ENCODE measurements at places on chromosomes 1 and 21.

- no peak for DNase-seq
Observed at GRCh38 chr1:220764757-220765156, 16.6 kb downstream of the MTARC2 start.

- DNase-seq = no peak
Observed at GRCh38 chr1:241229711-241230110, 127.3 kb downstream of the RGS7 start.

DNA sequence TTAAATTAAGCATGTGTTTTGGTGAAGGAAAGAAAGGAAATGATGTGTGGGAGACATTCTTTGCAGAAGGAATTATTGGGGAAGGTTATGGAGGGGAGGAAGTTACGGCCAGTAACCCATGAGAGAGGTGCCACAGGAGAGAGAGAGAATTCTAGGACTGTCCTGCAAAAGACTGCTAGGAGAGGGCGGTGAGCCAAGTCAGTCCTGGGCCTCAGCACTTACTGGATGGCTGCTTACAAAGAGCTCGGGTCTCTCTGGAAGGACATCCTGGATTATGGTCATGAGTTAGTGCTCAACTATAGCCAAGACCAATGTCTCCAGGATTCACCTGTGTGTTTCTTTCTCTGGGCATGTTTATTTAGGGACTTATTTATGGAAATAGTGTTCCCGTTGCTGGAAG, 74.4 kb upstream of the HSD17B7 start:
- no peak for DNase-seq

DNA sequence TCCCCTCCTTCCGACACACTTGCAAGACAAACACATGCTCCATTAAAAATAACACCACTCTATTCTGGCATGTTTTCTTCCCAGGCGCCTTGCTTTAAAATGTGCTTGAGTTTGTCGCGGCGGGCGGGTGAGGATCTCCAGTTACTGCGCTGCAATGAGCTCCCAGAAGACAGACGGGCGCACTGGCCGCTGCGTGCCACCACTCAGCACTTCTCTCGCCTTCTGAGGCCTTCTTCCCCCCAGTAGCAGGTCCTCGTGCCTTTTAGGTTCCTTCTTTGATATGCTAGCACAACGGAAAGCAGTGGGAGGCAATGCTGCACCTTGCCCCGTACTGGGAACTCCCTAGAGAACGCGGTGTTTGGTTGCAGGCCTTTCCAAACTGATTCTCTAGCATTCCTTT, 279.5 kb upstream of the NR5A2 start:
- no peak for DNase-seq

DNA sequence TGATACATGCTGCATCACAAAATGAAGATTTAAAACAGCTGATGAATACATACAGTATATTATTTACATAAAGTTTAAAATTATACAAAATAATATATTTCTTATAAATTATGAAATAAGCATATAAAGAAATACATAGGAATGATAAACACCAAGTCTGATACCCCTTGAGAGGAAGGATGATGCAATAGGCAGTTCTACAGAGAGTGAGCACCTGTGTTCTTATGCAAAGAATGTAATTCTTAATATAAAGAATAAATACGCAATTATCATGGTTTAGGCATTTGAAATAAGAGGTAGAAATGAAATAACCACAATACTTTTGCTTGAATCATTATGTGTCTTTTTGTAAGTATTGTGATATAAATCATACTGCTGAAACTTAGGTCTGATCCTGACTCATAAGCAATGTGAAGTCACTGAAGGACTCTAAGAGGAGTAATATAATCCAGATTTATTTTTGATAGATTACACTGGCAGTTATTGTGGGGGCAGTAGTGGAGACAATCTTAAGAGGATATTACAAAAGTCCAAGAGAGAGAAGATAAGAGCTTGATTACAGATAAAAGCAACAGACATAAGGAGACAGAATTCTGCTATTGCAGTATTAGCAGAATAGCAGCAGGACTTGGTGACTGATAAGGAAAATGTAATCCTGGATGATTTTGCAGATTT, 39.0 kb downstream of the TTLL7 start:
- no peak for DNase-seq

DNA sequence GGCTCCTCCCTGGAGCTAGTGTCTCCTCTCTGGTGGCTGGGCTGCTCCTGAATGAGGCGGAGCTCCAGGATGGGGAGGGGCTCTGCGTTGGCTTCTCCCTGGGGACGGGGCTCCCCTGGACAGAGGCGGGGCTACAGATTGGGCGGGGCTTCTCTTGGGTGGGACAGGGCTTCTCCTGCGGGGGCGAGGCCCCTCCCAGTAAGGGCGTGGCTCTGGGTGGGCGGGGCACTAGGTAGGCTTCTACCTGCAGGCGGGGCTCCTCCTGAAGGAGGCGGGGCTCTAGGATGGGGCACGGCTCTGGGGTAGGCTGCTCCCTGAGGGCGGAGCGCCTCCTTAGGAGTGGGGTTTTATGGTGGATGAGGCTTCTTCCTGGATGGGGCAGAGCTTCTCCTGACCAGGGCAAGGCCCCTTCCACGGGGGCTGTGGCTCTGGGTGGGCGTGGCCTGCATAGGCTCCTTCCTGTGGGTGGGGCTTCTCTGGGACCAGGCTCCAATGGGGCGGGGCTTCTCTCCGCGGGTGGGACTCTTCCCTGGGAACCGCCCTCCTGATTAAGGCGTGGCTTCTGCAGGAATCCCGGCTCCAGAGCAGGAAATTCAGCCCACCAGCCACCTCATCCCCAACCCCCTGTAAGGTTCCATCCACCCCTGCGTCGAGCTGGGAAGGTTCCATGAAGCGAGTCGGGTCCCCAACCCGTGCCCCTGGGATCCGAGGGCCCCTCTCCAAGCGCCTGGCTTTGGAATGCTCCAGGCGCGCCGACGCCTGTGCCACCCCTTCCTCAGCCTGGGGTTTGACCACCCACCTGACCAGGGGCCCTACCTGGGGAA, 22.7 kb upstream of the ARF1 start:
- DNase-seq = peak; percentile 56
